ENCODE measurements at places on chromosomes 6 and 20.

DNA sequence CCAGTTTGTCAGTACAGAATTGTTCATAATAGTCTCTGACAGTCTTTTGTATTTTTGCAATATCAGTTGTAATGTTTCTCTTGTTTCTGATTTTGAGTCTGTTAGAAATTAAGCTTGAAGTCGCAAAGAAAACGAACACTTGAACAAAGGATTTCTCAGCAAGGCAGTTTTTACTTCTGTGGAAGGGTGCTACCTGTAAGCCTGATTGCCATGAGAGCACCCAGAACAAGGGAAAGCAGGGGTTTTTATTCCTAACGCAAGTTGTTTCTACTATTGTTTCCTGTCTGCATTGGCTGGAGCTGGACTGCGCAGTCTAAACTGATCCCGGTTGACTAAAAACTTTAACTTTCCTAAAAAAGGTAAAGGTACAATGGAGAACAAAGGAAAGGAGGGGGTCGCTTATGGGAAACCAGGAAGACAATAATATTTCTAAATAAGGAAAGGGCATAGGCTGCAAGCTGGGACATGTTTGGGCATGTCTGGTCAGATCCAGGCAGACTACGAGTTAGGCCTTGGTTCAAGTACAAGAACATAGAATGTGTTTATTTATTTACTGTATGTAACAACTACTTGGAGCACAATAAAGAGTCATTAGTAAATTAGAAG, 28.5 kb downstream of the HLA-B start:
- DNase-seq = no peak

DNA sequence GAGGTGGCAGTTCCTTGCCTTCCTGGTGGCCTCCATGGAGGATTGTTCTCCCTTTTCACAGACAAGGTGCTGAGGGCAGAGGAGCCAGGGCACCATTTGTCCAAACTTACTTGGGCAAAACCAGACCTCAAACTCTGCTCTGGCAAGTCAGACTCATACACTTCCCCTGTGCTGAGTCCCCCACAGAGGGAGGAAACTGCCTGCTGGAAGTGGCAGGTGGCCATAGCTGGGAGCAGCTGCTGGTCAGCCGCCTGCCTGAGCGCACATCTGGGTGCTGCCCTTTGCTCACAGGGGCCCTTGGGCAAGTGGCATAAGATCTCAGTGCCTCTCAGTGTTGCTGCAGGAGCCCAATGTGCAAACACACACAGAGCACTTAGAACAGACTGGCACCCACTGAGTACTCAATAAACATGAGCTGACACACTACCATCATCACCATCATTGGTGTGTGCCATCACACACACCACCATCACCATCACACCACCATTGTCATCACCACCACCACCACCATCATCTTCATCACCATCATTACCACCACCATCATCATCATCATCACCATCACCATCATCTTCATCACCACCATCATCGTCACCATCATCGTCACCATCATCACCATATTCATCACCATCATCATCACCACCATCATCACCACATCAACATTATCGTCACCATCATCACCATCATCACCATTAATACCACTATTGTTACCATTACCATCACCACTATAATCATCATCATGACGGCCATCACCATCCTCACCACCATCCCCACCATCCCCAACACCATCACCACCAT, 17.6 kb downstream of the NOL4L start:
- no peak for DNase-seq

DNA sequence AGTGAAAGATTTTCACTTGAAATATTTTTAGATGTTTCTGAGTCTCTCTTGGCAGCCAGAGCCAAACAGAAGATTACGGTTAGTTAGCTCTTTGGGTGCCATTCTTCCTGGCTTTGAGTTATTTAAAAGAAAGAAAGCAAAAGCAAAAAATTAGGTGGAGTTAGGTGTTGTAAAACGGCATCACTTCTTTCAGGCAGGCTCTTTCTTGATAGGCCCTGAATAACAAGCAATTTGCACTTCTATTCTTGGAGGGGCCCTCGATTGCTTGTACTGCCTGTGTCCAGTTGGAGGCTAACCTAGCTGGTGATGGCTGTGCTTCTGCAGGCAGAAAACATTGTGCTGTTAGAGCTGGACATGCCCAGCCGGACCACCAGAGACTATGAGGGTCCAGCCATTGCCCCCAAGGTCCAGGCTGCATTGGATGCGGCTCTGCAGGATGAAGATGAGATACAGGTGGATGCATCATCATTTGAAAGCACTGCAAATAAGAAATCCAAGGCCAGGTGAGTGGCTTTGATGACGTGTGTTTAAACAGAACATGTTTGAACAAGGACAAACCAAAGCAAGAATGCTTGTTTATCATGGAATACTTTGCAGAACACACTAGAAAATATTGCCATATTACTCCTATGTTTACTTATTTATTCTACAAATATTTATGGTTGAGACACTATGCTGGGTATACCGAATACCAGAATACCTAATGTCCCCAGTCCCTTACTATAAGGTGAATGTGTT, 28.1 kb upstream of the ASXL1 start:
- no peak for DNase-seq

DNA sequence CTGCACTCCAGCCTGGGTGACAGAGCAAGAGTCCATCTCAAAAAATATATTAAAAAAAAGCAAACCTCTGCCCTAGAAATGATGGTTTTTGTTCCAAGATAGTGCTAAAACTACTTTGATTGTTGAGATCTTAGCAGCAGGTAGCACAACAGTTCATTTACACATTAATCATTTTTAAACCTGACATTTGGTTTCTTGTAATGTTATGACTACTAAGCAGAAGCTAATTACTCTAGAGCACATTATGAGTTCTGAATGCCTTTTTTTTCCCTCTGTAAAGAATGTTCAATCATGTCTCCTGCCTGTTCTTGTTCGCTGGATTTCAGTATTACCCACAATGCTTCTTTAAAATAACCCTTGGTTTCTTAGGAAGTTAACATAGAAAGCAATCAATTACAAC, 24.7 kb upstream of the PHF3 start:
- no peak for DNase-seq

DNA sequence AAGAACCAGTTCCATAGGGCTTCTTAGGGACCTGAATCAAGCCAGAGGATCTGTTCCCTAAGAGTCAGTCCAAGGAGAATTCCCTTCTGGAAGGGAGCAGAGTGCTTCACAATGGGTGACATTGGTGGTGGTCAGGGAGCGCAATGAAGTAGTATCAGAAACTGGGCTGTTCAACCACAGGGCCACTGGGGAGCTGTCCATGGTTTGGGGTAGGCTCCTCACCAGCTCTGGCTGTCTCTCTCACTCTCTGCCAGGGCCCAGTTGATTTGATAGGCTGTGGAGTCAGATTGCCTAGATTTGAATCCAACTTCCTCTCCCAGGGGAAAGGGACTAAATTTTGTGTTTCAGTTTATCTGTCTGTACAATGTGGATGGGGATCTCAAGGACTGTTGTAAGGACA, 36.7 kb upstream of the CHD6 start:
- no peak for DNase-seq

GRCh38 chr6:15948930-15949900, 179.7 kb upstream of the MYLIP start:
- no peak for DNase-seq

GRCh38 chr6:41332241-41332640, 3.2 kb upstream of the NCR2 start:
- no peak for DNase-seq

DNA sequence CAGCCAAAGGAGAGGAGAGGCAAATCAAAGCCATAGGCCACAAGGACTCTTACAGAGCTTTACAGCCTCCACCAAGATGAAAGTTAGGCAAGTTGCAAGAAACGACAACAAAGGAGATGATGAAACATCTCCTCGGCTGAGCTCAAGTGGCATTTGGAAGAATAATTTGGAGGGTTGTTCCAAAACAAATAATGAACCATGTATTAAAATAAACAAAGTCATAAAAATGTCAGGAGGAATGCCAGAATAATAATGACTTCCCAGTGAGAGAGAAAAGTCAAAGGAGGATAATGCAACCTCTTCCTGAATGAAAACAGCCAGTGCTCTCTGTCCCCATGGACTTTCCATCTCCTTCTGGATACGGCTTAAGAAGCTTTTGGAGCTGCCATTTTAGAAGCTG, 371.4 kb upstream of the ID4 start:
- DNase-seq = no peak

DNA sequence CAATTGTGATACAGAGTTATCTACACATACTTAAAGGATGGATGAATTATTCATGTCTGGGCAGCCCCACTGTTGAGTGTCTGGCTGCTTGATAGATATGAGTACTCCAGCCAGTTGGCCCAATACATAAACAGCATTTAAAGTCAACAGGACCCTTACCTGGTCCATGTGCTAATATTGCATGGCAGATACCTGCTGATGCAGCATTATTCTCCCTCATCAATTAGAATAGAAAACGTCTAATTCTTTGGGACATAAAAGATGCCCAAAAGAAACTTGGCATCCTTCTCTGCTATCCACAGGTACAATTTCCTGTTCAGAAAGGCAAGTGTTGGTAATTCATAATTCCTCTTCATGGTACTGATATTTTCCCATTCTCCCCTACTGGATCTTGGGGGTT, 550.8 kb downstream of the TFAP2B start:
- DNase-seq = no peak

GRCh38 chr6:44192428-44193041, 24.2 kb upstream of the MYMX start:
- DNase-seq = no peak

GRCh38 chr20:47428164-47428563, 71.7 kb upstream of the ZMYND8 start:
- DNase-seq = no peak

DNA sequence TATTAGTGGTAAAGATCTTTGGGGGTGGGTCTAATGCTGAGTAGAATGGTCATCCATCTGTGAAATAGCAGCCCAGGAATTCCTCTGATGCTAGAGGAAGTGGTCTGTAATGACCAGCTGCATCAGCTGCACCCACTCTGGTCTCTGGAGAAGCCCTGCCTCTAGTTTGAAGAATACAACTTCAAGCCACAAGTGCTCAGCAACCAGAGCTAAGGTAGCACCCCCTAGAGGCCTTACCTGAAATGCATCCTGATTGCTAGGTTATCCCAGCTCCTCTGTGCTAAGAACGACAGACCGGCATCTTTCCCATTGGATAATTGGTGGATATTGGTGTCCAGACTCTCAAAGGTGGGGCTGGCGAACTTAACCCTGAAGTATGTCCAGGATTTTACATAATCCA, 58.2 kb downstream of the DNAH8 start:
- peak; percentile 52 for DNase-seq

Data from activated CD4-positive, alpha-beta T cell treated with anti-CD3 and anti-CD28 coated beads, Interleukin-2, amount 50 U/mL, for 16 hours (primary cell).